ENCODE measurements at places on chromosomes 1 and 21.

GRCh38 chr1:228123505-228123904 is 14.4 kb upstream of the MRPL55 start:
- DNase-seq = no peak

GRCh38 chr1:223144431-223144830 is 1.4 kb upstream of the TLR5 start:
- DNase-seq = no peak

DNA sequence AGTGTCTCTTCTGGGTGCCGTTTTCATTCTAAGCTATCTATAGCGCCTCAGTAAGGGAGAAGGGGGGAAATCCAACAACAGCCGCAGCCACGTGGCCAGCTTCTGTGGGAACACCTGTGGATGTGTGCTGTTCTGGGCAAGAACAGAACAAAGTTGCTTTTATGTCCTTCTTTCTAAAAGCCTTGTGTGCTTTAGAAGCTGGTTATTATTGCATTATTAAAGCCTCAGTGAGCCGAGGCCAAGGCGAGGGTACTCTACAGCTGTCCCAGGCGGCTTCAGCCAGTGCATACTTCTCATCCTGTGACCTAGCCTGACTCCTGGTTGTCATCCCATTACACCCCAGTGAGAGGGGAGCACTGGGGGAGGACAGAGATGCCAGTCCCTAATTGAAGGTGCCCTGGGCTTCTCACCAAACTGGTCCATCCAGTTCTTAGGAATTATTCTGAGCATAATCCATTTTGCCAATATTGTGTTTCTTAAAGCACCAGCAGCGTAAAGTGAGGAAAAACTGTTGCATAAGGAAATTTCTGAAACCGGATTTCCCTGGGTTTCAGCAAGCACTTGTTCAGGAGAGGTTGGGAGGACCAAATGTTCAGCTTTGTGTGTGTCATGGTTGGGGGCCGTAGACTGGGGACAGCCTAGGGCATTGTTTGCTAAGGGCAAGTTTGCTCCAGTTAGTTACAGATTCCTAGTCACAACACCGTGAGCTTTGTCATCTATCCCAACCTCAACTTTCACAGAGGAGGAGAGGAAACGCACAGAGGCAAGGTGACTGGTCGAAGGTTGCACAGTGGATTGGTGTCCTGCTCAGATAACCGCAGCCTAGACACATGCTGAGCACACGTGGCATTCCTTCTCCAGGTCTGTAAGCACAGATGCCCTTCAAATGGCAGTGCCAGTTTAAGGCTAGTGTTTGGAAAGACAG is 61.0 kb upstream of the ATP1A1 start:
- DNase-seq = no peak

DNA sequence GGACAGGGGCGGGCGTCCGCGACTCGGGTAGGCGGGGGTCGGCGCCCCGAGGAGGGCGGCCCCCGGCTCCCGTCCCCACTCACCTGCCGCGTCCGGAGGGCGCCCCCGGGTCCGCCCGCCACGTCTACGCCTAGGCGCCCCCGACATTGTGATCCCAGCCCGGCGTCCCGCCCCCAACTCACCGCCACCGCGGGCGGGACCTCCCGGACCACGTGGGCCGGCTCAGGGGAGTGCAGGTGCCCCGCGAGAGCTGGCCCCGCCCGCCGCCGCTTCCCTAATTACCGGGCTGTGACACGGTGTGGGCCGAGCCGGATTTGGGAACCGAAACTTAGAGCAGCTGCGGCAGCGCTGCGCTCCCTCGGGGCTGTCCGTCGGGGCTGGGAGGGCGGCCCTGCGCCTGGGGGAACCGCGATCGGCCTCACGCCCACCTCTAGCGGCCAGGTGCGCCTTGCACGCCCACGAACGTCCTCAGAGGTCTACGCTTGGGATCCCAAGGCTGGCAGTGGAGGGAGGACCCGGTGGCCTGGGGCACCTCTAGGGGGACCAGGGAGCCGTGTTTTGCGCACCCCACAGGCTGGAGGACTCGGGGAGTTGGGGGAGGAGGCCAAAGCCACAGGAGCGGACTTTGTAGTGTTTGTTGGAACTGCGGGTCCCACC is 521 bp upstream of the NADK start:
- no peak for DNase-seq

DNA sequence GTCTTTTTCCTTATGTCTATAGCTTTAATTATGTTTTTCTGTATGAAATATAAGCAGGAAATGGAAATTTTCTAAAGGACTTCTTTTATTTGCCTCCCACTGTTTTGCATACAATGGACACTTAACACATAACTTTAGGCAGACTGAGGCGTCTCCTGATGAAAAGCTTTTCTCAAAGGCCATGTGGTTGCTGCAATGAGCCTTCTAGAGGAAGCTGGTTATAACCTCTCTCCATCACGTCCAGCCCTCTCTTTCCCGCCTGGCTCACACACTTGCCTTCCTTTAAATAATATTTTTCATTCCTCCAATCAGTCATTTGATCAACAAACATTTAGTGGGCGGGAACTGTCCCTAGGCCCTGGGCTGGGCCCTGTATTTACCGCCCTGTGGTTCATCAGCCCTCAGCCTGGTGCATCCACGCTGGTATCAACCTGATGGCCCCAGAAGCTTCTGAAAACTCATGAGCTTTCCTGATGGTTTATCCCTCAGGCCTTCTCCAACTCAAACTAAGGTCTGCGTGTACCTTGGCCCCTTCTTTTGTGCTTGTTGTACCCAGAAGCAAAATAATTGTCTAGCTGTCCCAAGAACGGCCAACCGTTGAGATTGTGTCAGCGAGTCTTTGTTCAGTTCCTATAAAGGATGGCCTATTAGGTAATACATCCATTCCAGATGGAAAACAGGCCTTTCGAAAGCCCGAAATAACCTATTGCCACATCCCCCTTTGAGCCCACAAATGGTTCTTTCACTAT is 75.3 kb upstream of the LYST start:
- peak; percentile 88 for DNase-seq

DNA sequence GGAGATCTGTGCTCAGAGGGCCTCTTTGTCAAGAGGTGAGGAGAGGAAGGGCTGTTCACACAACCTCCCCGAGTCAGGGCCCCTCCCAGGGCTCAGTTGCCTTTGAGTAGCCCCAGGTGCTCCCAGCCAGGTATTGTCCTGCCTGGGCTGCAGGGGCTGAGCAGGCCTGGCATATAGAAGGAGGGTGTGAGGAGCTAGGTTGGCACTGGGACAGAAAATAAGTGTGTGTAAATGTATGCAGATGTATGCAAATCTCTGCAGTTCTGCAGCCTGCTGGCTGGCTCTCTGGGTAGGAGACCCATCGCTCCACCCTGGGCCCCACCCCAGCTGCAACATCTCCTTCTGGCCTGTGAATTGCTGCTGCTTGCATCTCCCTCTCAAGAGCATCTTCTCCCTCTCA is 52.4 kb downstream of the NAV1 start:
- DNase-seq = no peak

- DNase-seq = peak; percentile 58
Observed at GRCh38 chr21:28439251-28439650, 553.4 kb downstream of the LTN1 start.

DNA sequence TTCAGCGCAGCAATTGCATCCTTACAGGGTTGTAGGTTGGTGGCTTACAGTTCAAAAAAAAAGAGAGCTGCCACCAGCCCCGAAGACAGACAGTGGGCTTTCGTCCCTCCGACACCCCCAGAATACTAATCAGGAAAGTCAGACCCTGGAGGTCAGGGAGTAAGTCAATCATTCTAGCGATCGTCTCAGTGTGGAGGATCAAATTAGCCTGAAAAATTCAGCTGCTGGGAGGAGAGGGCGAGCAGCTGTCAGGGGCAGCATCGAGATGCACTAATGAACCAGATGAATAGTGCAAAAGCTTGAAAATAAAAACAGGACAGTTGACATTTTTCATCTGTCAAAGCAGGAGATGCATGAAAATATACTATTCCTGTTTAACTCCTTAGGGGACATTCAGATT is 138.4 kb downstream of the NEK7 start:
- DNase-seq = no peak

GRCh38 chr1:209260136-209260535 is 323.4 kb upstream of the CAMK1G start:
- no peak for DNase-seq

DNA sequence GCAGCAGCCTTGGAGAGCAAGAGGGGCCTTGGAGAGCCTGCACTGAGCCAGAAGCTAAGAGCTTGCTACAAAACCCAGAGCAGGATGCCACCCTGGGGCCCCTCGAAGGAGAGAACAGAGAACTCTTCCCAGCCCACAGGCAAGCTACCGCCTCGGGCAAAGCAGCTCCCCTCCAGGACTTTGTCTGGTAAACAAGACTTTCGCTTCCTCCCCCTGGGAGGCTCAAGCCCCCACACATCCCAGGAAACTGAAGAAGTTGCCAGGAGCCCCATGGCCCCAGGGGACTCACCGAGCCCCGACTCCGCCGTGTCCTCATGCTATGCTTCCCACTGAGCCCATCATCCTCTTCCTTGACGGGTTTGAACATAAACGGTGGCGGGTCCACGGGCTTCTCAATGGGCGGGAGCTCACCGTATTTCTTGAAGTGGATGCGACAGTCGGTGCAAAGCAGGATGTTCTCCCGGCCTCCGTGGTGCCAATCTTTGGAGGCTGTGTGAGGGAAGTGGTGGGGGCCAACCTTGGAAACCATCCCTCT is 45.9 kb downstream of the SLC45A1 start:
- DNase-seq = no peak

DNA sequence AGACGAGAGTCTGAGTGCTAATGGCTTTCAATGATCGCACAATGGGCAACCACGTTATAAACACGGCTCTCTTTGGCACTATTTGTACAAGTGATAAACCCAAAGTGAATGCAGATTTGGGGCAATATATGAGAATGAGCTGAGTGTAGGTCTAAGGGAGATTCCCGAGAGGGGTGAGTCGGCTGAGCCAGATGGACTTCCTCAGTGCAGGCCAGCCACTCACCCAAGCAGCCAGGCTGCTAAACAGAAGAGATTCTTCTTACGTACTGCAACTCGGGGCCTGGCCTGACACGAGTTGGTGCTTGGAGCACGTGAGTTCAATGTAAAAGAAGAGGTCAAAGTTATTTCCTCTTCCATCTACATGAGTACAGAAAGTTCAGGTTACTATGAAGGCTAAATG is 6.2 kb upstream of the MIXL1 start:
- DNase-seq = peak; percentile 9

DNA sequence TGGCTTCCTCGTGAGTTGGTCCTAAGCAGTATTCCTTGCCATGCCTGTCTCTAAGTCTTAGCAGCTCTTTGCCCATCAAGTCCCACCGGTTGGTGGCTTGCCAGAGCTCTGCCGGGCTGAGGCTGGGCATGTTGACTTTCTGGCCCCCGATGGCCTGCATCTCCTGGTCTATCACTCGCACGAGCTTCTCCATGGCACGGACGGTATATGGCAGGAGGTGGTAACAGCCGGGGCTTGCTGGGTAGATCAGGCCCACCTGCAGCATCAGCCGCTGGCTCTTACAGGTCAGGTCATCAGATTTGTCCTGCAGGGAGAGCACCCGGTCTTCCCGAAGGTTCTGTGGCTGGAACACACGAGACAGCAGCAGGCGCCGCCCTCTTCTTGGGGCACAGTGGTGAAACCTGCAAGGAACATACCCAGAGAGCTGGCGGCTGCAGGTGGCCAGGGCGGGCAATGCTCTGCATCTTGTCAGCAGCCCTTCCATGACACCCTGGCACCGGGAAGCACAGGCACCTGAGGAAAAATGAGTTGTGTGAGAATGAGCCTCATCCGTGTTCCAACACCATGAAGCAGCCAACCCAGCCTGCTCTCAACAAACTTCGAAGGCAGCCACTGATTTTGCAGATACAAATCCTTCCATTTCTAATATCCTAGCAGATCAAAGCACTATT is 5.5 kb downstream of the PARS2 start:
- DNase-seq = no peak

All from AG10803 (cell line).